Stimulated activated CD8-positive, alpha-beta memory T cell treated with anti-CD3 and anti-CD28 coated beads, Interleukin-4, amount 100 ng/mL, for 4 hours (primary cell): ENCODE measurements at places on chromosomes 4 and X.

GRCh38 chr4:187961171-187961570 lies 34.4 kb upstream of the ZFP42 start:
- no peak for DNase-seq

- DNase-seq = no peak
These were observed 164.2 kb upstream of the SPRY1 start for GRCh38 chr4:123232439-123232838.

DNA sequence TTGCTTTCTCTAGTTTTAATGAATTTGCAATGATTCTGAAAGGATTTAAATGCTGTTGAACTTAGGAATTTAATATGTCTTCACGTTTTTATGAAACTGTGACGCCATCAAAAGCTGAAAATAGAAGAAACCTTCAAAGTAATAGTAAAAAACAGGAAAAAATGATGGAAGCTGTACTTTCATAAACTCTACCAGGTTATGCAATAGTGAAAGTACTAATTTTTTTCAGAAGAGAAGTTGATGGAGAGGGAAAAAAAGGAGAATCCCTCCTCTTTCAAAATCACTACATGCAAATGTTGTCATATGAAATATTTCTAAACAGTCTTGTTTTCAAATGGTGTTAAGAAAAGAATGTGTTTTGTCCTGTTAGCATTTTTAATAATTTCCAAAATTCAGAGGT lies 73.6 kb downstream of the ZNF330 start:
- no peak for DNase-seq

GRCh38 chr4:1367936-1368289 lies 20.9 kb downstream of the UVSSA start:
- DNase-seq = no peak

DNA sequence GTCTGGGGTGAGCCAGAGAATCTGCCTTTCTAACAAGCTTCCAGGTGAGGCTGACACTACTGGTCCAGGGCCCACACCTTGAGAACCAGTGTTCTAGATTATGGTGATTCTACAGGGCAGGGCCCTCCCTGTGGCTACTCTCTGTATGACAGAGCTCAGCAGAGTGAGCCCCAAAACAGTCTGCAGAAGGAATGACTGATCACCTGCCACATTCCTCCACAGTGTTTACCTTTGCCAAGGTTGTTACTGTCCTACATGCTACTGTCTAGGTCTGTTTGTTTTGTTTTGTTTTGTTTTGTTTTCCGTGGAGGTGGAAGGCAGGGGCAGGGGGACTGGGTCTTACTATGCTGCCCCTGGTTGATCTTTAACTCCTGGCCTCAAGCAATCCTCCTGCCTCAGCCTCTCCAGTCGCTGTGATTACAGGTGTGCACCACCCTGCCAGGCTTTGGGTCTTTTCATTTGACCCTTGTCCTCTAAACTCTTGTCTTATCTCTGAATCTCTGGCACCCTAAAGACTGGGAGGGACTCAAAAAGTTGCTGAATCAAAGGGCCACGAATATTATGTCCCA lies 45.1 kb downstream of the MAP7D2 start:
- DNase-seq = no peak

DNA sequence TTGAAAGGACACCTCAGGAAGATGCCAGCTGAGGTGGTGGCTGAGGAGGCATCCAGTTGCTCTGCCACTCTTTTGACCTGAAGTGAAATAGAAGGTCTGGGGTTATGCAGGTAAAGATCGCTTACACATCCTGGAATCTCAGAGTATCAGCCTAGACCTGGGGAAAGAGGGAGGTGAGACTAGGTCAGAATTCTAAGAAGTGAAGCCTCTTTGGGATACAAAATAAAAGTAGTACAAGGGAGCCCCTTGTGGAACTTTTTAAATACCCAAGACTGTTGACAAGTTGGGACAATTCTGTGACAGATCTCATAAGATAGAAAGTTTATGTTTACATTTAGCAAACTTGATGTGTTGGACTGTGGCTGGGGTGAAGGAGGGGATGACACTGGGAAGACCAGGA lies 263.1 kb downstream of the SPRY1 start:
- no peak for DNase-seq

DNA sequence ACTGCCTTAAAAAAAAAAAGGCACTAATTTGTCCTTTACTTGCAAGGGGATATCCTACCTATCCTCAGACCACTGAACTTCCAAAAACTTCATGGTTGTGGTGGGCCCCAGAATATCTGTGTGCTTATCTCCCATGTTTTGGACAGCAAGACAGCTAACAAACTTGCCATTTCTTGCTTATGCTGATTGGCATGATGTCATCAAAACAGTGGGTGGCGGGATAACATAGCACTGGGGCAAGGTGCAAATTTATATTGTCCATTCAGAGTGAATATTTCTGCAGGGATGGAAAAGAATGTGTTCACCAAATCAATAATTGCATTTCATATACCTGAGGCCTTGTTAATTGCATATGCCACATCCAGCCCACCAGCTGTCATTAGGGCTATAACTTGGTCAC lies 23.5 kb downstream of the HAUS3 start:
- no peak for DNase-seq

DNA sequence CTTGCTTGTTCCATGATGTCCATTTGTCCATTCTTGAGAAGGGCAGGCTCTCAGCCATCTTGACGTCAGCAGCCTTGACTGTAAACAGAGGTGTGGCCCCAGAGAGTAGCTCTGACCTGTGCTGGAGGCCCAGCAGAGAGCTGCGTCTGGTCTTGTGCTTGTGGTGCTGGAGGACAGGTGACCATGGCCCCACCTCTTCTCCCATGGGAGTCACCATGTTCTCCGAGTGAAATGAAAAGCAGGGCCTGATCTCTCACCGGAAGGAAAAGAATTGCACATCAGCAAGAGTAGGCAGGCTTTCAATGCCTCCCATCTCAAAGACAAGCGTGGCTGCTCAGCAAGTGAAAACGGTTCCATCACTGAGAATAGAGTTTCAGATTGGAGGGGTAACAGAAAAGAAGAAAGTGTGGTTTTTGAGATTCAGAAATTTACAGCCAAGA lies 11.5 kb downstream of the PARM1 start:
- no peak for DNase-seq

- DNase-seq = no peak
These were observed 82.4 kb upstream of the HPRT1 start for GRCh38 chrX:134377537-134377936.

- DNase-seq = no peak
These were observed 84.3 kb upstream of the C1QTNF7 start for GRCh38 chr4:15343581-15343980.

DNA sequence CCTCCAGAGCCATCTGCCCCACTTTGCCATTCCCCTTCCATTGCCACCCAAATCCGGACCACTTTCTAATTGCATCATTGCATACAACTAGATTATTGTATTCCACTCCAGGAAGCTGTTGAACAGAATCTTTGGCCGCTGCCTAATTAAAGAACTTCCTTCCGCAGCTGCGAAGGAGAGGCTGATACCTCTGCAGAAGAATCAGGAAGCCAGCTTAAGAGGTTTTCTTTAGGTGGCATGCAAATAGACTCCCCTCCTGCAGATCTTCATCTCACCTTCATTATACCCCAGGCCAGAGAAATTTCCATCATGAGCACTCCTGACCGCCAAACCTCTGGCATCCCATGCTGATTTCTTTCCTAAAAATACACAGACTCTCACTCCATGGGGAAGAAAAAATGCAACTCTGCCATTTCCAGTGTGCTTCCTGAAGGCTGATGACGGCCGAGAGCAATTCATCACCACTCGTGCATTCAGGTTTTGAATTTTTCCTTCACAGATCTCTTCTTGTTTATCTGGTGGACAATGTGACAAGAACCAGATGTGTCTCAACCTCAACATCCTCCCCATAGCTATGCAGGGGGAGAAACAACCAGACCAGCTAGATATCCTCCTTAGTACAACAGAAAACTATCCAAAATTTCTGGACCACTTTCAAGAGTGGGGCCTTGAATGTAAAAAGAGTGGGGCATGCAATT lies 31.2 kb downstream of the LGI2 start:
- DNase-seq = no peak

DNA sequence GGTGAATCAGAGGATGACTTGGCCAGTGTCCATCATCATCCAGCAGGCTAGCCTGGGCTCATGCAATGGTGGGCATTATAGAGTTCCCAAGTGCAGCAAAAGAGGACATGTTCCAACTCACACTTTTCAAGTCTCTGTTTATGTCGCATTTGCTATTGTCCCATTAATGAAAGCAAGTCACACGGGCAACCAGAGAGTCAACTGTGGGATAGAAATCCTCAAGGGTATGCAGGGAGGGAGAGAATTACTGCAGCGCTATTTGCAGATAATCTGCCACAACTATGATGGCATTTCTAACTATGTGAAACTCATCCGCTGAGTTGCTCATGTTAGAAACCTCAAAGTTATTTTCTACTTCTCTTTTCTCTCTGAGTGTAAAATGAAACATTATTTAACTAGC lies 78.5 kb upstream of the TAB3 start:
- no peak for DNase-seq

- no peak for DNase-seq
These were observed 505.0 kb downstream of the ARAP2 start for GRCh38 chr4:35739308-35739707.

- no peak for DNase-seq
These were observed 614.0 kb downstream of the STIM2 start for GRCh38 chr4:27474691-27475090.

GRCh38 chrX:42577936-42578470 lies 200.0 kb downstream of the PPP1R2C start:
- no peak for DNase-seq

DNA sequence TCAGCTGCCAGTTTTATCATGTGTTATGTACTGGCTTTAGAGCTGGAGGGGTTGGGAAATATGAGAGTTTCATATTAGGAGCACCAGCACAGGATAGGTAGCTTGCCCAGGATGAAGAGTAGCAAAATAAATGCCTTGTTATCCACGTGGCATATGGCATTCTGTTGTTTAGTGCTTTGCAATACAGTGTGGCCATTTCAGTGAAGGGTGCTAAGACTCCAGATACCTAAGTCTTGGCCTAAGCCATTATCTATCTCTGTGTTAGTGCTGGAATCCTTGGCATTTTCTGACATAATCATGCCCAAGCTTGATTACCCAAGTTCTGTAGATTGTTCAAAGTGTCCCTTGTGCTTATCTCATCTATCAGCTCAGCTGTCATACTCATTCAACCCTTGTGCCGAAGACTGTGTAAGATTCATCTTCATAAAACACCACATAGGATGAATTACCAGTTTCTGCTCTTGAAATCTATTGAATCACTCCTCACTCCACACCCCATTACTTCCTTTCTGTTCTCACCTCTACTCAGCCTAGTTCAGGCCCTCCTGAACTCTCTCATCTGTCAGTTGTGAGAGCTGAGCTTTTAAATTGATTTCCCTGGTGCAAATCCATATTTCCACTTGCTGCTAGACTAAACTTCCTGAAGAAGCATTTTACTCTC lies 73.5 kb downstream of the CLCN5 start:
- DNase-seq = no peak

GRCh38 chrX:31126205-31126604 lies 54.4 kb upstream of the FTHL17 start:
- DNase-seq = no peak

DNA sequence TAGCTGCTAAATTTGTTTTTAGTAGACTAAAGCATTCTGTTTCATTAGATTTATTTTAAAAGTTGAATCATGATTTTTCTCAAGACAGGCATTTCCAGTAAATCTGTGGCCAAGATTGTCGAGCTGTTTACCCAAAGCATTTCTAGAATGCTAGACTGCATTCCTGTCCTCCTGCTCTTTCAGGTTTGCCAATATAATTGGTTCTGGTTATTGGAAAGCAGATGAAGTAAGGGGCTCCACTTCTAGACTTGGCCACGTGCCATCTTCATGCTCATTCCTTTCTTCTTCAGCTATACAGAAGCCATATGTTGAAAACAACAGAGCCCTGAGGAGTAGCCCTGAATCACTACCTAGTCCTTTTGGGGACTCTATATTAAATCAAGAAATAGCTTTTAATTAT lies 62.5 kb downstream of the PGRMC2 start:
- no peak for DNase-seq

DNA sequence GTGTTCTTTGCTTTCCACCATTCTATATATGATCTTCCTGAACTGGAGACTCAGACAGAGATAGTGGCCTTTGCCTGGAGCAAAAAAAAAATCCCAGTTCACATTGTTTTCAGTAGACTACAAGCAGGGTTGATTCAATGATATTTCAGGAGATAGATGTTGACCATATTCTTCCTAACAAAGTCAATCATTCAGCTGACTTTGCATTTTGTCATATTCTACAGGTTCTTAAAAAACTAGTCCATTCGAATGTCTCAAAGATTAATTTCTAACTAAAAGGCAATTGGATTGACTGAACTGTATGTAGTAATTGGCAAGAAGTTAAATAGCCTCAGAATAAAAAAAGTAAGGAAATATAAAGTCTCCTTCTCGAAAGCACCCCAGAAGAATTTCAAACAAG lies 479.5 kb downstream of the NKX6-1 start:
- DNase-seq = no peak

DNA sequence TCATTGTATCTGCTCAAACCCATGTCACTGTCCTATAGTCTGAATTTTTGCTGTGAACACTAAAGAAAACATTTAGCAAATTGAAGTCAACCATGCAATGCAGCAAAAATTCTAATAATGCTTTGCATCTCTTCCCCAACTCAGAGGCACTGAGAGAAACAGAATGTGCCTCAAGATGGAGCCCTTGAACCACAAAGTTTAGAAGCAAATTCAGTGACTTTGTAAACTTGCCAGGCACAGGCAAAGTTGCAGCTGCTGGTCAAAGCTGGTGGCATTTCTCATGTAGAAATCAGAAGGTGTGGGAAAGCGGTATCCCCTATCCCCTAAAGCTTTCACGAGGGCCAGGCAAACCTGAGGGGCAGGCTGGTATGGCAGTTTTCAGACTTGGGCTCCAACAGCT lies 121.7 kb upstream of the DIPK2B start:
- no peak for DNase-seq

DNA sequence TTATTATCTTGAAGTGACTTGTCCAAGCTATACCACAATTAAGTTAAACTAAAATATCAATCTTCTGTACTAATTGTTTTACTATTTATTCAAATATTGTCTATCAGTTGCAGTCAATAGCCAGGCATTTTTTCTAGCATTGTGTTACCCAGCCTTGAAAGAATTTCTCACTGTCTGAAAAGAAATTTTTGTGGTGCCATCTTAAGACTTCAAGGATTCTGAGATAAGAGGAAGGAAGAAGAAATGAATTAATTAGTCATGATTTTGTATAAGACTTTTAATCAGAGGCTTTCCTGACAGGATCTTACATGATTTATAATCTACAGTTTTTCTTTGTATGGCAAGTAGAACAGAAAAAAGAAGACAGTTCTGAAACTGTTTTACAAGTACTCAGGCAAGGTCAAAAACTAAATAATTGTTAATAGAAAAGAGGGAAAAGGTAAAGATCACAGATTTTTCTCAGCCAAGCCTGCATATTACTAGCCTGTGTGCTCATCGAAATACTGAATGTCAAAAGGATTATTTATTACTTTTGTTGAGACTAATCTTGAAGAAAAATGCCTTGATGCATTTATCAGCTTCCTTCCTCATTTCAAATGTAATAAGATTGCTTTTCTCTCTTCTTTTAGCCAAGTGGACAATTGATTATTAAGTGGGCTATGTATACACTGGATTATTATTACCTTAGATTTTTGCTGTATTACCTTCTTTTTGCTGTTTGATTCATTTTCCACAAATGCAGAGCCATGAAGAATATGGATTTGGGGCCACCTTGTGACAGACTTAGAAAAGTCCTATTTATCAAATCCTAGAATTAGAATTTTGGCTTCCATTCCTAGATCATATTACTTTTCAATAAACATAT lies 53.8 kb downstream of the CXCL1 start:
- no peak for DNase-seq
